ENCODE measurements at places on chromosomes 16 and 17.

DNA sequence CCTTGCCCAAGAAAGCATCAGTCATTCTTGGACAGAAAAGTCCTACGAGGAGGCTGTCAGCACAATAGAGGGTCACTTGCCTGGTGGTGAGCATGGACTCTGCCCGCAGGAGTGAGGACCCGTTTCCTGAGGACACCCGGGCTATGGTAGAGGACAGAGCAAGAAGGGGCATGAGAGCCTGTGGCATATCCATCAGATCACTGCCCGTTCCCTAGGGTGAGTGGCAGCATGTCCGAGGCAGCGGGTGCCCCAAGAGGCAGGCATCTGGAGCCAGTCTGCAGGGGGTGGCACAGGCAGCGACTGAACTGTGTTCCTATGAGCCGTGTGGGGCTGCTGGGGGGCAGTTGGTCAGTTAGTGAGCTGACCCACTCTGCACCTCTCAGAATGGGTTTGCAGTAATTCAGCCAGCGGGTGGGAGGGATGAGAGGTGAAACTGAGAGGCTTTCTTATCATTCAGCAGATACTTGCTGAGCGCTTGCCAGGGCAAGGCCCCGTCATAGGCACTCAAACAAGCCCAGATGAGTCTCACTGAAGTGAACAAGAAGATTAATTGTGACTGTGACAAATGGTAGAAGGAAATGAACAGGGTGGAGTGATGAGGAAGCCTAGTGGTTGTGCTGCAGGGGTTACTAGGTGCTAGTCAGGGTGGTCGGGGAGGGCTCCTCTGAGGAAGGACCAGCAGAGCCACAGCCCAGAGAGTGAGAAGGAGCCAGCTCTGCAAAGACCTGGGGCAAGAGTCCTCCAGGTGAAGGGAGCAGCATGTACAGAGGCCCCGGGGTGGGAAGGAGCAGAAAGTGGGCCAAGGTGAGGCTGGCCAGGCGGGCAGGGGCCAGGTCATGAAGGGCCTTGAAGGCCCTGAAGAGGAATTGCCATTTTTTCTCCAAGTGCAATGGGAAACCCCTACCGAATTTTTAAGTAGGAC is 87.9 kb downstream of the CLEC16A start:
- no peak for DNase-seq

GRCh38 chr16:84495506-84495905 is 9.0 kb downstream of the MEAK7 start:
- DNase-seq: no peak

GRCh38 chr17:48283411-48283810 is 146.6 kb downstream of the SKAP1 start:
- DNase-seq: no peak

DNA sequence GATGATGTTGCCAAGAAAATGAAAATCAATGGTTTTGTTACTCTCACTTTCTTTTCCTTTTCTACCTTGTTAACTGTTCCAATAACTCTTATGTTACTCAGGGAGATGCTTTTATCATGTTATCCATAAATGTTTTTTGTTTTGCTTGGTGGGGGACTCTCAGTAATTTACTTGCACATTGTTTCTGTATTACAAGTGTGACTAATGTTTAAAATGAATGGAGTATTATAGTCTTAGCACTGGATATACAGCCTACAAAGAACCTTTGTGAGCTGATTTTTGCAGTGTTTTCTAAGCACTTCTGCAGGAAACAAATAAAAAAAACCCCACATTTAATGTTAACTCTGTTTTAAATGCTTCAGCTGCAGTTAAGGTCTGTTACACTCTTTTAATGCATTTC is 12.1 kb downstream of the VMP1 start:
- DNase-seq: no peak

GRCh38 chr16:70610273-70611223 is 35.8 kb upstream of the IL34 start:
- DNase-seq: no peak

DNA sequence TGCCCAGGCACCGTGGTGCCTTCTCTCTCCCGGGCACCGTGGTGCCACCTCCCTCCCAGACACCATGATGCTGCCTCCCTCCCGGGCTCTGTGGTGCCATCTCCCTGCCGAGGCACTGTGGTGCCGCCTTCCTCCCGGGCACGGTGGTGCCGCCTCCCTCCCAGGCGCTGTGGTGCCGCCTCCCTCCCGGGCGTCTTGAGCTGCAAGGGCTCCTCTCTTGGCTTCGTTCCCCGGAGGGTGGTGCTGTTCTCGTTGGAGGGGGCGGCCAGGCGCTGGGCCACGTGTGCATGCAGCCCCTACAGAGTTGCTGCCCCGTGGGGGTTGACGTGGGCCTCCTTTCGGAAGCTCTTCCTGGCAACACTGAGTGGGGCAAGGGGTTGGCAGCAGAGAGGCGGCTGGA is 8.2 kb downstream of the CENPX start:
- DNase-seq: no peak

DNA sequence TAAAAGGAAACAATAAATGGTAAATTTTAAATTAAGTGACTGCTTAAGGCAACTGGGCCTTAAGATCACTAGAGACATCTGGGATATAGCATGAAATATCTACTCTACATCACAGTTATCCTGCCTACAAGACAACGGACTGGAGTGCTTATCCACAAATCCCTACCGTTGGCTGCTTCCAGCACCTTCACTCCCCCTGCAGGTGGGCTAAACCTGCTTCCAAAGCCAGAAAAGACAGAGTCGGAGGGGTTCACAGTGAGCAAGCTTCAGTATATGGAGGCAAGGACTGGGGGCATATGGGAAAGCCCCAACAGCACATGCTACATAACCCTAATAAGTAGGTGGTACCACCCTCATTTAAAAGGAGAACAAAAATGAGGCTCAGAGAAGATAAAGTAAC is 45.3 kb downstream of the GRIN2A start:
- DNase-seq: no peak

DNA sequence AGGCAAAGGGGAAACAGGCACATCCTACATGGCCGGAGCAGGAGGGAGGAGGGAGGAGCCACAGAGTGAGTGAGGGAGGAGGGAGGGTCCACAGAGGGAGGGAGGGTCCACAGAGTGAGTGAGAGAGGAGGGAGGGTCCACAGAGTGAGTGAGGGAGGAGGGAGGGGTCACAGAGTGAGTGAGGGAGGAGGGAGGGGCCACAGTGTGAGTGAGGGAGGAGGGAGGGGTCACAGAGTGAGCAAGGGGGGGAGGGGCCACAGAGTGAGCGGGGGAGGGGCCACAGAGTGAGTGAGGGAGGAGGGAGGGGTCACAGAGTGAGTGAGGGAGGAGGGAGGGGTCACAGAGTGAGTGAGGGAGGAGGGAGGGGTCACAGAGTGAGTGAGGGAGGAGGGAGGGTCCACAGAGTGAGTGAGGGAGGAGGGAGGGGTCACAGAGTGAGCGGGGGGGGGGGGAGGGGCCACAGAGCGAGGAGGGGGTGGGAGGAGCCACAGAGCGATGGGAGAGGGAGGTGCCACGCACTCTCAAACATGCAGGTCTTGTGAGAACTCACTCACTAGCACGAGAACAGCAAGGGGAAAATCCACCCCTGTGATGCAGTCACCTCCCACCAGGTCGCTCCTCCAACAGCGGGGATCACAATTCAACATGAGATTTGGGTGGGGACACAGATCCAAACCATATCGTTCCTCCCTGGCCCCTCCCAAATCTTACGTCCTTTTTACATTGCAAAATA is 24.3 kb upstream of the CDH15 start:
- no peak for DNase-seq

GRCh38 chr17:49691086-49691676 is 13.3 kb upstream of the SPOP start:
- peak; percentile 65 for DNase-seq

DNA sequence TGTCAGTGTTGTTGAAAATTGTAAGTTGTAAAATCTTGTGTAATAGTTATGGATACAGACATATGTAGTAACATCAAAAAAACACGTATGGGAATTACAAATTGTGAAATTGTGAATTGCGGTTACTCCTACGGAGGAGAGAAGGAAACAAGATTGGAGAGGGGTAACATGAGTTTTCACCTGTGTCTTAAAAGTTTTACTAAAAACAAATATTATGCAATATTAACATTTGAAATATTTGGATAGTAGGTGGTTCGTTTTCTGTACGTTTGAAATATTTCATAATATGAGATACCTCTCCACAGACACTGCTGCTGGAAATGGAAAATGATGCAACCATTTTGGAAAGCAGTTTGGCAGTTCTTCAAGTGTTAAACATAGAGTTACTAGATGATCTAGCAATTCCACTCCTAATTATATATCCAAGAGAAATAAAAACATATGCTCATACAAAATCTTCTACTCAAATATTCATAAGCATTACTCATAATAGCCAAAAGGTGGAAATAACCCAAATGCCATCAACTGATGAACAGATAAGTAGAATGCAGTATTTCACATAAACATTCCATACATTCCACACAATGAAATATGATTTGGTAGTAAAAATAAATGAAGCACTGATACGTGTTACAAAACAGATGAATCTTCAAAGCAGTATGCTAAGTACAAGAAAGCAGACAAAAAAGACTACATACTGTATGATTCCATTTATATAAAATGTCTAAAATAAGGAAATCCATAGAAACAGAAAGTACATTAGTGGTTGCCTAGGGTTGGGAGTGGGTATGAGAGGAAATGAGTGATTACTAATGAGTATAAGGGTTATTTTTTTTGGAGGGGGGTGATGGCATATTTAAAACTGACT is 40.7 kb upstream of the ABCA10 start:
- no peak for DNase-seq

DNA sequence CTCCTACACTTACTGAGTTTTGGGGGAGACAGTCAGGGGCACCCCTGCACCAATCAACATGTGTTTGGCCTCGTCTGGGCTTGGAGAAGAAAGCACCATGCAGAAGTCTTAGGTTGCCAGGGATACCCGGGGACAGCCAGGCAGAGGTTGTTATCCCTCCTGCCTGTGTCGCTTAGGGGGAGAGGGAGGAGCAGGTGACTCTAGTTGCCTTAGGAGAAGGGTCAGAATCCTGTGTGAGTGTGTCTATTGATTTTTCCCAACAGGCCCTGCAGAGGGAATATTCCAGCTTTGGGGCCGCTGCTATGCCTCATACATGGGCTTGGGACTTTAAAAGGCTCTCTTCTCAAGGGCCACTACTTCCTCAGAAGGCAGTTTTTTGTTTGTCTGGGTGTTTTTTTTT is 89.1 kb downstream of the RGS9 start:
- DNase-seq: no peak

GRCh38 chr16:47905771-47906170 is 250.0 kb downstream of the ABCC12 start:
- peak; percentile 16 for DNase-seq

DNA sequence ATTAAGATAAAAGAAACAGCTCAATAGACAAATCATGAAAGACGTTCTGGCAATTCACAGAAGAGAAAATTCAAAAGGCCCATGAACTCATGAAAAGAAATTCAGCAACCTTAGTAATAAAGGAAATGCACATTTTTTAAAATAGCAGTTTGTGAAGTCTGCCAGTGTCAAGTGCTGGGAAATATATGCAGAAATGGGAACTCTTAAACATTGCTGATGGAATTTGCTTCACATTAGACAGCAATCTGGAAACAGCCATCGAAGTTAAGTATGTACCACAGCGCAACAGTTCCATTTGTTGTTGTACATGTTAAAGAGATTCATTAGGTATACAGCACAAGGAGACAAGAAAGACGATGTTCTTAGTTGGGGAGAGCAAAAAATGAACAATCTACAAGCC is 319.4 kb upstream of the SALL1 start:
- DNase-seq: no peak

DNA sequence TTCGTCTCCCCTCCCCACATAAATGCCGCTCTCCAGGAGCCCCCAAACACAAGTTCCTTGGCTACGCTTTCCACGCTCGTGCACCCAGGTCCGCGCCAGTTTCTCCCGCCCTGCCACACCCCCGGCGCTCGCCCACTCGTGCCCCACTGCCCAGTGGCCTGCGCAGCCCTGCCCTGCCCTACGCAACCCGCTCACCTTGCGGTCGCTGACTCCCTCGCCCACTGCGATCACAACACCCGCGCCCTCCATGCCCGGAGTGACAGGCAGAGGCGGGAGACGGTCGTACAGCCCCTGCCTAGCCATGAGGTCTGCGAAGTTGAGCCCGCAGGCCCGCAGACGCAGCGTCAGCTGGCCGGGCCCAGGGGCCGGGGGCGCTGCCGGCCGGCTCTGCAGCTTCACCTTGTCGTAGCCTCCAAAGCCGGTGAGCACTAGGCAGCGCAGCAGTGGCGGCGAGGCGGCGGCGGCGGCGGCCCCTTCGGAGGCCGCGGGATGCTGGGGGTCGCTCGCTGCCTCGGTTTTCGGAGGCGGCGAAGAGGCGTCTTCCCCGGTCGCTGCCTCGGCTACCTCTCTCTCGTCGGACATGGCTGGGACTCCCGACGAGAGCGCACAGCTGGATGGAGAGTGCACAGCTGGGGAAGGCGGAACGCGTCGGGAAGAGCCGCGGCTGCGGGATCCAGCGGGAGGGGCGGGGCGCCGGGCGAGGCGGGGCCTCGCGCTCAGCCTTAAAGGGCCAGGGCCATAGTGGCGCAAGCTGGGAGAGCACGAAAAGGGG is at the start of gene VAT1:
Gene VAT1 (minus strand): TSS at position 645 of the 772 bp plus-strand sequence. CDS start 63 bp downstream, at position 582.
- peak; percentile 91 for DNase-seq

GRCh38 chr17:979212-979538 is 401 bp downstream of the NXN start:
- no peak for DNase-seq

Measured in AG20443 (cell line).